ENCODE measurements at places on chromosomes 3 and 15.

- no peak for DNase-seq
These were observed 18.1 kb downstream of the GBE1 start for GRCh38 chr3:81743096-81744025.

DNA sequence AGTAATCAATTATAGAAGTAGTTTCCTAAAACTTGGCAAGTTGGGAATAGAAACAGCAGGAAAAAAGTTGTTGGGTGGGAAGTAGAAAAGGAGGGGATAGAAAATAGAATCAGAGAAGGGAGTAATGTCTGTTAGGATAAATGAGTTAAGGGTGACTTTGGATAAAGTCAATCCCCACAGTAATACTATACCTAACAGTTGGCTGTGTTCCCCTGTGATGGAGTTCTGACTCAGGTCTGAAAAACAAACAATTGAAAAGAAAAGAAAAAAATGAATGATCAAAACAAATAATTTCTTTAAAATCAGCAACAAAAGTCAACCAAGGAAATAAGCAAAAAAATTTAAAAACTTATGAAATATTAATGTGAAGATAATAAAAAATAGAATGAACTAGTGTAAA lies 50.3 kb downstream of the EMC4 start:
- no peak for DNase-seq

- no peak for DNase-seq
These were observed 1.5 kb downstream of the TYRO3 start for GRCh38 chr15:41560572-41560874.

DNA sequence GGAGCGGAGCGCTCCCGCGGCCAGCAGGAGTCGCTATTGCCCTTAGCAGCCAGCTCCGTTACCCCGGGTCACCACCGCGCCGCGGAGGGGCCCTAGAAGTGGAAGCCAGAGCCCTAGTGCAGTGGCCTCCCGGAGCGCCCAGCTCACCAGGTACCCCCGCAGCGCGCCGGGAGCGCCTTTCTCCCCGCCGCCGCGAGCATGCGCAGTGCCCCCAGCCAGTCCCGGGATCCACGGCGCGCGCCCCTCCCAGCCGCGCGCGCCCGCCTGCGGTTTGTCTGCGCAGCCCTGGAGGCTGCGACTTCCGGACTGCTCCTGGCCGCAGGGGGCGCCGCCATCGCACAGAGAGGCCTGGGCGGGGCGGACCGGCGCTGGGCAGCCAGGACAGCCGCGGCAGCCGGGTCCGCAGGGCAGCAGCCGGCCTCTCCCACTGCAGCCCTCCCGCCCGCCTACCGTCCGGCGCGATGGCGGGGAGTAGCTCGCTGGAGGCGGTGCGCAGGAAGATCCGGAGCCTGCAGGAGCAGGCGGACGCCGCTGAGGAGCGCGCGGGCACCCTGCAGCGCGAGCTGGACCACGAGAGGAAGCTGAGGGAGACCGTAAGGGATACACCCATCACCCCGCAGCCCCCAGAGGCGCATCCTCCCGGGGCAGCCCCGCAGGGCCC lies 5.7 kb downstream of the TPM1 start:
- DNase-seq: peak; percentile 96

DNA sequence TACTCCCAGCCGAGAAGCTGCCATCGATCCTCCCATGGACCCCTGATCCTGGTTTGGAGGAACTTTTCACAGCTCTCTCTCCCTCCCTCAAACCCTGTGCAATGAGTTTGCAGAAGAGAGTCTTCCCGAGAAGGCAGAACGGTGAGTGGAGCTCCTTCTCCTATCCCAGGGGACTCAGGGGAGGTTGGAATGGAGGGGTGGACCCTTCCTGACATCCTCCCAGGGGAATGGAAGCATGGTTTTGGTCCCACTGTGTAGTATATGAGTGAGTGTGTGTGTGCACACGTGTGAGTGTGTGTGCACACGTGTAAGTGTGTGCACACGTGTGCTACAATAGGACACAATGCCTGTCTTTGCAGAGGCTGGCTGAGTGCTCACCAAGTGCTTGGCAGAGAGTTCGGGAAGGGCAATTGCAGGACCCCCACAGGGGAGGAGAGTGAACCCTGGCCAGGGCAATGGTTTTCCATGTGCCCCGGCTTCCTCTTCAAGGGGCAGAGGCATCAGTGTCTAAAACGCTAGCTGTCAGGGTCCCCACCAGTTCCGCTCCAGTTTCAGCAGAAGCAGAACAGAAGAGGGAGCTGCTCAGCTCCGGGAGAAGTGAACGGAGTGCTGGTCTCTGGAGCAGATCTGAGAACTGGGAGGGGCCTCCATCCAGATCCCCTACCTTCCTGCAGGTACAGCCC lies 13.8 kb upstream of the IL16 start:
- DNase-seq: no peak

DNA sequence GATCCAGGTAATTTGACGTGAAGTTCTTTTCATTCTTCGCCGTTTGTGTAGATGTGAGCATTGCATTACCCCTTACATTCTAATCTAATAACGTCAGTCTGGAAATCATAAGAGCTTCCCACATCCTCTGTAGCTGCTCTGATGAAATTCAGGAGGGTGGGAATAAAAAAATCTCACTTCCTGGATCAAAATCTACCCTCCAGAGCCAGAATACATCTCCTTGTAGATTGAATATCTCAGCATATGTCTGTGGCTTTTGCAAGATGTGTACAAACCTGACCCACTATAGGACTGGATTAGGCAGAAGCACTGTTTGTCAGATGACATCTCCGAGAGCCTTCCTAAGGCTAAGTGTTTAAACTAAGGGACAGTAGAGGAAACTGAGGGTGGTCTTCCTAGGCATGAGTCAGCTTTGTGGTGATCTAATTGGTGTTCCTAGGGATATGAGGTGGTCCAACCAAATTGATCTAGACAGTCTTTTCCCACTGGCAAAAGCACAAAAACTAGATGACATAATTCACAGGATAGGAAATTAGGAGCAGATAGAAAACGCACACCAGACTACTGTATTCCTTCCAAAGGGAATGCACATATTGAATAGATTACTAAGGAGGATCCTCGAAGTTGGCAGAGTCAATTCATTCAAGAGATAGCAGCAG lies 216.3 kb upstream of the LRTM1 start:
- DNase-seq: no peak

DNA sequence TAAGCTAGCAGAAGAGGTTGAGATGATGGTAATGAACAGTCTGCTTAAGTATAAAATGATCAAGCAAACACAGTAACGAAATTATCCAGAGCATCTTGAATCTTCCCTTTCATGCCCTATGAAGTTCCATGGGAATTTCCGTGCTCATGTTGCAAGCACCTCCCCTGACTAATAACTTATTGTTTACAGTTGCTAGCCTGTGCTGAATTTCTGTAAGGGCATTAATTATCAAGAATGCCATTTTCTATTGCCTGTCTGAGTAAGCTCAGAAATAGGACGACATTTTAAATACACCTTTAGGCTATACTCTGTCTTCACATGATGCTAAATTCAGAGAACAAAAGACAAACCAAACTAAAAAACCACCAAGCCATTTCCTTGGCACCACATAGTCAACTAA lies 257.5 kb upstream of the LRTM1 start:
- peak; percentile 52 for DNase-seq

- no peak for DNase-seq
These were observed 80.3 kb downstream of the CERS3 start for GRCh38 chr15:100448481-100448880.

DNA sequence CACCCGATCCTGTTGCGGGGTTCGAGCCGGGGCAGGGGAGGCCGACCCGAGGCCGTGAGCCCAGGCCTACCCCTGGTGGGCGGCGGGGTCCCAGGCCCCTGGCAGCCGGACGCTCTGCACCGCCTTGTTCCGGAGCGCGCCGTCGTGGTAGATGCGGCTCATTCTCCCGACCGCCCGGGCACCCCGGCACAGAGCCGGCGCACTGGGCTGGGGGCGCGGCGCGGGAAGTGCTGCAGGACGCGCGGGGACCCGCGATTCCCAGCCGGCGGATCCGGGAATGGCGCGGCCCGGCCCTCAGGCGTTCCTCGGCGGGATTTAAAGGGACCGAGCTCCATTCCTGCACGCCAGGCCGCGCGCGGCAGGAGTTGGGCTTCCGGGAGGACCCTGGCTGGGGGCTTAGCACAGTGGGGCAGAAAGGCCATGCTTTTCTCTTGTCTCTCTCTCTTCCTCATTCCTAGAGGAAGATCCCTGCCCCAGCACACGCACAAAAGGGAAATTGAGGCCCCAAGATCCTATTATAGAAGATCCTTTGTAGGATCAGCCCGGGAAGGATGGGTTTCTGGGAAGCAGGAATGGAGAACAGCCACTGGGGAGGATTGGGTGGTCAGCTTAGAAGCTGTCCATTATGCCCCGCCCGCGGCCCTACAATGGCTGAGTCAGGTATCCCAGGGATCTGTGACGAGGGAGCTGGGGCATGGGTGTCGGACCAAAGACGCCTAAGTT lies at the start of gene ARPIN:
Gene ARPIN, minus strand, starts transcription at position 279 of the 723 bp plus-strand sequence. Its CDS starts 117 bp downstream, at position 162.
- DNase-seq: peak; percentile 39

DNA sequence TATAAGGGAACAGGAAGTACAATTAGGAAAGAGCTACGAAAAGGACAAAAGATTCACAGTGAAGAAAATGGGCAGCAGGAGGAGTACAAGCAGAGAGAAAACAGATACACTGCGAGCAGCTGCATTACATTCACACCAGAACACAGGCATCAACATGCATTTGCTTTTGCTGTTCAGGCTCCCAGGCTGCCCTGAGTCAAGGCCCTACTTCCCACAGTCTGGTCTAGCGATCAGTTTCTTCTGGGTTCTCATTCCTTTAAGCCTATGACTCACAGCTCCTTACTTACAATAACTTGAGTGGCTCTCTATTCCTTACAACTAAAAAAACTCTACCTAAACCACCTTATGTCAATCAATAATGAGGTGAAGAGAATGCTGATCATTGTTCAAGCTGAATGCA lies 24.5 kb upstream of the ZNF445 start:
- DNase-seq: no peak

DNA sequence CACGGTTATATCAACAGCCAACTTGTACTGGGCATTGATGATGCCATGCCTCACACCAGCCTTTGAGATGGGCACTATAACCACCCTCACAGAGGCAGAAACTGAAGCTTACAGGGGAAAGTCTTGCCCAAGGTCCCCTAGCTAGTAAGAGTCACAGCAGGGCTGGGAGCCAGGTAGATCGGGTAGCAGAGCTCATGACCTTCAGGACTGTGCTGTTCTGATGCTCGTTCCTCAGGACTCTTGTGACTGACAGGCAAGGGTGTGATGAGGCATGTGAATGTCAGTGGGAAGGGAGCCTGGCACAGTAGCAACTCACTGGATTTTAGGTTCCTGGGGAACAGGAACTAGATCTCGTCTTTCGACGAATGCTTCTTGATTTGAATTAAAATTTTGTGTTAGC lies 65.7 kb downstream of the RLBP1 start:
- DNase-seq: no peak

- no peak for DNase-seq
These were observed 120.1 kb upstream of the UBE2E1 start for GRCh38 chr3:23685541-23686258.

DNA sequence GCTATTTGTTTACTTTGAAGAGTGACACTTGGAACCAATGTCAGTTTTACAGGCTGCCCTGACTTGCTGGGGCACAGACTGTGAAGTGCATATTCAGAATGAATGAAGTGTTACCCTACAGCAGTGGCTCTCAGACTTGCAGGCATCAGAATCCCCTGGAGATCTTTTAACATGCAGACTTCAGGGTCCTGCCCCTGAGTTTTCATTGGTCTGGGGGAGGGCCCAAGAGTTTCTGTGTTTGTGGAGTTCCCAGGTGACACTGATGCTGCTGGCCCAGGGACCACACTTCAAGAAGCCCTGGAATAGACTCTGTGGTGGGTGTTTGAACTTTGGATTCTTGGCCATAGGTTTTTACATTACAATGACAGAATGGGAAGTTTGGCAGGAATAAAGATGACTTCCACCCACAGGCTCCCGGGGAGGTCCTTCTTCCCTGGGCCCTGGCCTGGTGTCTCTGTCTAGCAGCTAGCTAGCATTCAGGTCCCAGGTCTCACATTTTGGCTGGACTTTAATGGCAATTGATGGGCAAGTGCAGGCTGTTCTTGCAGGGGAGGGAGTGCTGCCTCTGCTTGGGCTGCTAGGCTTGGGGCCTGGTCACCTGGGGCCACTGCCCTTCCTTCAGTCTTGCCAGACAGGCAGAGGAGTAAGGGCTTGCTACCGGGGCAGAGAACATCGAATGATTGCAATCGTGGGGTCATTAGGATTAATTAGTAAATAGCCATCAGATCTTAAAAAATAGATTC lies 149.0 kb downstream of the APBA2 start:
- no peak for DNase-seq

DNA sequence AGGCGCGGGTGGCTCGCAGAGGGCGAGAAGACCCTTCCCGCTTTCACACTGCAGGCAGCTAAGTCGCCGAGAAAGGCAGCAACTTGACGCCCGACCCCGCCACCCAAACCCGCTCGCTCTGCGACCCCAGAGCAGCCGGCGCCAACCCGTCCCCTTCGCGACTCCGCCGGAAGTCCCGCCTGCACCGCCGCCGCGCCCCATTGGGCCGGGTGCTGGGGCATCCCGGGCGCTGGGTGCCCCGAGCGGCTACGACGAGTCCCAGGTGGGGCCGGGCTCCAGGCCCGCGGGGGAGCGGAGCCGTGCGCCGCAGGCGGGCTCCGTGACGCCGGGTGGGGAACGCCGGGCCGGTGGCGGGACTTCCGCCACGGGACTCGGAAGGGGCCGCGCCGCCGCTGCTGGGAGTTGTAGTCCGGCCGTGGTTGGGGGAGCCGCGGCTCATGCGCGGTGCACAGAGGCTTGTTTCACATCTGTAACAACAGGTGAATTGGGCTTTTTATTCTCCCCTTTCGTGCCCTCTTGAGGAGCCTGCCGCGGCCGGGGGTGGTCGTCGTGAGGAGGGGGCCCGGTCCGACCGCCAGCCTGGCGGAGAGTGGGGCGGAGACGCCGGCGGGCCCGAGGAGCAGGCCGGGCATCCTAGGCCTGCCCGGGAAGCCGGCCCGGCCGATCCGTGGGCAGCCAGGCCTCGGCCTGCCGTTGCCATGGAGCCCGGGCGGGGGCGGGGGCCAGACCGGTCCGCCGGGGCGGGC lies at the start of gene DHX30:
Gene DHX30, plus strand, starts transcription at position 405 of the 746 bp plus-strand sequence. CDS start 7,546 bp downstream, outside the sequence.
- DNase-seq: peak; percentile 57

GRCh38 chr3:178417736-178418135 lies 118.5 kb upstream of the KCNMB2 start:
- DNase-seq: no peak

- DNase-seq: no peak
These were observed 24.7 kb downstream of the PXK start for GRCh38 chr3:58357402-58357801.

- no peak for DNase-seq
These were observed 2.8 kb downstream of the GLCE start for GRCh38 chr15:69163141-69163669.

Measured in NCI-H1417 (cell line).